Midbrain (tissue), 1 donor: ENCODE measurements at places on chromosomes 6 and 20.
A peak's percentile ranks its signal among the peaks of the same experiment; 100 is the strongest.

- no peak for DNase-seq
Observed at GRCh38 chr20:53847139-53847836, 223.1 kb downstream of the BCAS1 start.

DNA sequence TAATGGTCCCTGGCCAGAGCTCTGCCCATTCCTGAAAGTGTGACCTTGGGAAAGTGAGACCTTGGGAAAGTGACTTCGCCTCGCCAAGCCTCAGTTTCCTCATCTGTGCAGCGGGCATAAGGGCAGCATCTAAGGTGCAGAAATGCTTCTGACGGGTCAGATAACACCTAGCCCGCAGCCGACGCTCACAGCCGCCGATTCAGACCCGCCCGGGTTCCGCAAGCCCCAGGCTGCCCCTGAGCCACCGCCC is 486 bp downstream of the FKBP1A start:
- no peak for DNase-seq

DNA sequence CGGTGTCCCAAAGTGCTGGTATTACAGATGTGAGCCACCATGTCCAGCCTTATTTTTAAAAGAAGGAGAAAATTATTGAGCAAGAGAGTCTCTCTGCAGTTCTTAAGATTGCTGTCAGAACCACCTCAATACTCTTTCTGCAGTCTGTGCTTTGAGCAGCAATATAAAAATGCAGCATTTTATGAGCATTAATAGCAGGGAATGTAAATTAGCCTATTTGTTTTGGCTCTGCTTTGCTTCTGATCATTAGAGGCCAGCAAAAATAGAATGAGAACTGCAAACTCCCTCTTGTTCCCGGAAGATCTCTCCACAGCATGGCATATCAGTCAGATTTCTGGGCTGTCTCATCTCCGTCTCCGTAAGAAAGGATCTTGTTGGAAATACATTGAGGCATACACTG is 35.8 kb downstream of the C6orf15 start:
- no peak for DNase-seq

- DNase-seq: no peak
Observed at GRCh38 chr6:2193931-2194330, 51.5 kb downstream of the GMDS start.

DNA sequence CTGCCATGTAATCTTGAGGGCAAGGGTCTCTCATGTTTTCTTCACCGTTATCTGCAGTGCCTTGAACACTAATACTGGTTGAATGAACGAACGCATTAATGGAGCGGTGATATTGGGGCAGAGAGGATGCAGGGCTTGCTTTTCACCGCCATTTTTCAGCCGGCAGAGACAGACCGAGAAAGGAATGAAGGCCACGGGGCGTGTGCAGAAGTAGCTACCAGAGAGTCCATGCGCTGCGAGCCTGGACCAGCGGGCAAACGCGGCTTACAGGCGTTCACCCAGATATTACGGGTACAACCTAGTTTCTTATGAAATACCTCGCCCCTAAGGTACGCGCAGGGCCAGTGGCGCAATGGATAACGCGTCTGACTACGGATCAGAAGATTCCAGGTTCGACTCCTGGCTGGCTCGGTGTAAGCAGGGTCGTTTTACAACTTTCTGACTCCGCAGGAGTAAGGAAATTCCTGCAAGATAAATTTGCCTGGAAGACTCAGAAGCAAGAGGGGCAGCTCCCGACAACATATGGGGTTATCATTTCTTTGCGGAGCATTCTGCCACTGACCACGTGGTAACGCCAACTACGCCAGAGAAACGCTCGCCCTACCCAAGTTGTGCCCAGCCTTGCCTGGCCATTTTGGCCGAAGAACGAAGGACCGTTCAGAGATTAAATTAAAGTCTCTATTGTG is 863 bp upstream of the HMGN4 start:
- DNase-seq: peak; percentile 89

GRCh38 chr6:37020381-37020780 is 14.9 kb downstream of the FGD2 start:
- DNase-seq: no peak

DNA sequence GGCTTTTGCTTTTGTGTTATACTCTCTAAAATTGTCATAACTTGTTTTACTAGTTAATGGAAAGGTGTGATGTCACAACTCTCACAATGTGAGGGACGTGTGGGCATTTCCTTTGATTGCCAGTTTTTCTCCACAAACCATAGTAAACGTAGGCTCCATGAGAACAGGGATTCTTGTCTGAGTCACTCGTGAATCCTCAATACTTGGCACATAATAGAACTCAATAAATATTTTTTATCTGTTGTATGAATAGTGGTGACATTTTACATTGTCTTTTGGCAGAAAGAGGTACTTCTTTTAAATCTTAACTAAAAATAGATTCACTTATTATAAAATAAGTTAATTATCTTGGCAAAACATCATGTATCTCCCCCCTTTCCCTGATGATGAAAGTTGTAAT is 69.0 kb upstream of the CNKSR3 start:
- DNase-seq: no peak

DNA sequence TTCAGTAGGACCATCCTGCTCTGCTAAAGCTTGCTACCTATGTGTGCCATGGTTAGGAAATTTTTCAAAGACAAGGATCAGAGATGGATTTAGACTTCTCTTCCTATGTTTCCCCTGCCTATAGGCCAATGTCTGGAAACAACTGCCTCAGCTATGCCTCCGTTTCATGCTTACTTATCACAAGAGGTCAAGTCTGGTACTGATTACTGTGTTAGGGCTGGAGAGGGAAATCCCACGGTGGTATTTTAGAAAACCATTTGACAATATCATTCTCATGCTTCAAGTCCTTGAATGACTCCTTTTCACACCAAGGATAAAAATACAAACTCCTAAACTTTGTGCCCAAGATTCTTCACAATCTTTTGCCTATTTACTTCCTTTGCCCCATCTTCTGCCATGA is 484.3 kb downstream of the DHX35 start:
- DNase-seq: no peak

DNA sequence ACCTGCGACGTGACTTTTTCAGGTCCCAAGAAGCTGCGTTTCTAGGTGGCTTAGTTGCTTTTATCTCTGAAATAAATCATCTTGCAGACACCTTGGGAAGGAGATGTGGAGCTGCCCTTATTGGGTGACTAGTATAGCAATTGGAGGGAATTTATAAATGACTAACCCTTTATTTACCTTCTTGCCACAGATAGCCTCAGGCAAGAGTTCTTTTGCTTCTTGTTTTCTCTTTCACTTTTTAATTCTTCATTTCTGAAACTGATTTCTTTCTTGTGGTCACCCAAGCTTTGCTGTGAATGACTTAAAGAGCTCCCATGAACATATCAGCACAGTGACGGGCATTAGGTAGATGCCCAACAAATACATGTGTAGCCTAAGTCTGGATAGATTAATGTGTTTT is 3.0 kb downstream of the ADGRF4 start:
- DNase-seq: no peak

DNA sequence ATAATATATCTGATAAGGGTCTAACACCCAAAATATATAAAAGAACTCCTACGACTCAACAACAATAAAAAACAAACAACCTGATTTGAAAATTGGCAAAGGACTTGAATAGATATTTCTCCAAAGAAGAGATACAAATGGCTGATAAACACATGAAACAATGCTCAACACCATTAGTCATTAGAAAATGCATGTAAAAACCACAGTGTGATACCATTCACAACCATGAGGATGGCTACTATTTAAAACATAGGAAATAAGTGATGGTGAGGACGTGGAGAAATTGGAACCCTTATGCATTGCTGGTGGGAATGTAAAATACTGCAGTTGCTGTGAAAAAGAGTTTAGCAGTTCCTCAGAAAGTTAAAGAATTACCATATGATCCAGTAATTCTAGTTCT is 41.4 kb downstream of the PTGIS start:
- no peak for DNase-seq

GRCh38 chr20:61571916-61572711 is 320.1 kb downstream of the CDH4 start:
- no peak for DNase-seq

- no peak for DNase-seq
Observed at GRCh38 chr6:100458841-100459591, 5.7 kb downstream of the SIM1 start.

GRCh38 chr6:1596088-1596852 is 13.4 kb upstream of the FOXC1 start:
- DNase-seq: peak; percentile 56

DNA sequence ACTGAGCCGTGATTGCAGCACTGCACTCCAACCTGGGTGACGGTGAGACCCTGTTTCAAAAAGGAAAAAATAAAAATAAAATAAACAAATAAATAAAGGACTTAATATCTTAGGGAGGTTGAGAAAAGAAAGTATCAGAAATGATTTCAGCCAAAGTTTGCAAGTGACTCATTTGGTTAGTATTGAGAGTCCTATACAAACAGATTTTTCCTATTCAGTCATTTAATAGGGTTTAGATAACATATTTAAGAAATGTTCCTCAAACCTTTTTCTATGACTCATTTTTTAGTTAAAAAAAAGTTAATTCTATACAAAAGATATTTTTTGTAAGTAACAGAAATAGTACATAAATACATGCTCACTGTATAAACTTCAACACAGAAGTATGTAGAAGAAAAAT is 235.1 kb downstream of the GJA1 start:
- DNase-seq: no peak

- peak; percentile 50 for DNase-seq
Observed at GRCh38 chr6:15401120-15401519, 155.3 kb downstream of the JARID2 start.

DNA sequence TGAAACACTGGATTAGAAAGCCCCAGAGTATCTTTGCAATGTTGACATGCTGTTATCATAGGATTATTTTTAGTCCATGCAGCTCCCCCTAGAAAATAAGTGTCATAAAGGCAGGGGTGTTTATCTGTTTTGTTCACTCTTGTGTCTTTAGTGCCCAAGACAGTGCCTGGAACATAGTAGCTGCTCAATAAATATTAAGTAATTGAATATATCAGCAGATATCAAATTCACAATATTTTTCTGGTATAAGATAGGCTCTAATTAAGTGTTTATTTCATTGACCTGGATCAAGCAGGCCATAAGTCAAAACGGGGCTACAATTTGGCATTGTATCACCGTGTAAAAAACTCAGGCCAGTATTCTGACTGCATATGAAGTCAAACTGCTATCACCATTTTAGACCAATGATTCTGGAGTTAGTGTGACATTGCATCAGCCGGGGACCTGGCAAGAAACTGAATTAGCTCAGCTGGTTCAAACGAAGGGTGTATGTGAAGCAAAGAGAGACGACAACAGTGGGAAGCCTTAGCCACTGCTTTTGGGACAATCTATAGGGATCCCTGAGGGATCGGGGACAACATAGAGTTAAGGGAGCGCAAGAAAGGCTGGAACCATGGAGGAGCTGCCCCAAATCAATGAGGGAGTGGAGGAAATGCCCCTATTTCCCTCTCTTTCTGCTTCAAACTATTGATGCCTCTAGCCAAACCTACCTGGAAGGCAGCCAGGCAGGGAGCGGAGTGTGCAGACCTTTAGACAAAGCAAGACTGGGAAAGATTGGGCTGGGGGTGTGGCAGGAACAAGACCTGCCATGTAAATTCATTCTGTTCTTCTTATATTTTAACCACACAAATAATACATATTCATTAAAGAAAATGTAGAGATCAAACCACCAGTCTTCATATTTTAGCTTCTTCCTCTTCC is 112.2 kb downstream of the PLEKHG1 start:
- DNase-seq: peak; percentile 60

DNA sequence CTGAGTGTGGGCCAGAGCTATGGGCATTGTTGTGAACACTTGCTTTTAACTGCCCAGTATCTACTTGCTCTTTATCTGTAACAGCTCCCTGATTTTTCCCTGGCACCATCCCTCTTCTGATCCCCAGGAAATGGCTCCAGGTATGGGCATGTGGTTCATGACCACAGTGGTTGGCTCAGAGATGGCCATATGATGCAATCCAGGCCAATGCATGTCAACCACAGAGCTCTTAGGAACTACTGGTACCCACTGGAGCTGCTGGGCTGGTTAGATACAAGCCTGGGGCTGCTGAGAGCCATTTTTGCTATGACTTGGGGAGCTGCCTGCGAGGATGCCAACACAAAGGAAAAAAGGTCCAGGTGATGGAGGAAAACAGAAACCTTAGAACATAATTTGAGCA is 55.6 kb downstream of the KCNB1 start:
- no peak for DNase-seq
